Cortex of kidney (tissue), 1 donor: ENCODE measurements at places on chromosomes 7 and 10.

DNA sequence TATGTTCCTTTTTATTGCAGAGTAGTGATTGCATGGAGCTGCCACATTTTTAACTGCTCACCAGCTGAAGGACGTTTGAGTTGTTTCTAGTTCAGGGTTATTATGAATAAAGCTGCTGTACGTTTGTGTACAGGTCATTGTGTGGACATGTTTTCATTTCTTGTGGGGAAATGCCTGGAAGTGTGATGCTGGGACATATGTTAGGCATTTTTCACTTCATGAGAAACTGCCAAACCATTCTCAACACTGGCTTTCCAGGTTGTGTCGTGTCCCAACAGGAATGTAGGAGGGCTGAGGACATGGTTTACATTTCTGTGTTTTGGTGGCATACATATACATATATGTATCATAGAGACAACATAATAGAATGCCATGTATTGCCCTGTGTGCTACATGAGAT, 73.0 kb downstream of the NEURL1 start:
- no peak for DNase-seq

DNA sequence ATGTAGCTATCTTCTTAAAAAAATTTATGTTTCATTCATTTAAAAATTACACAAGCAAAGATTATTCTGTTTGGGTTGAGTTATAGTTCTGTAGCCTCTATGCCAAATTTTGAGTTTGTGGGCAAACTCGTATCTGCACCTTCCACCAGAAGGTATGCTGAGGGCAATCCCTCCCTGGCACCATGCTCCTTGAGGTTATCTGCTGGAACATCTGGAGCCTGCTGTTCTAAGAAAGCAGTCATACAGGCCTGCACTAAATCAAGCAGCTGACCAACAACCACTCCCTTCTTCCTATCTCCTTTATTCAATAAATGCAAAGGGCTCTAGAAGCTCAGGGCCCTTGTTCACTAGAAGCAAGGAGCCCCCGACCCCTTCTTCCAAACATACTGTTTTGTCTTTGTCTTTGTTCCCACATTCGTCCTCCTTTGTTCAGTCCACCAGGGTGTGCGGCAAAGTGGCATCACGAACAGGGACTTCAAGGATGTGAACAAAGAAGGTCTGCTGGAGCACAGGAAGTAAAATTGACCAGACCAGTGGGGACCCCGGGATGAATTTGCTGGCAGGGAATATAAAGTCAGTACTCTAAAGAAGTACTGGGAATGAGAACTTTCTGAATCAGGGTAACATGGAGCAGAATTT, 36.4 kb downstream of the OR13A1 start:
- DNase-seq = no peak

DNA sequence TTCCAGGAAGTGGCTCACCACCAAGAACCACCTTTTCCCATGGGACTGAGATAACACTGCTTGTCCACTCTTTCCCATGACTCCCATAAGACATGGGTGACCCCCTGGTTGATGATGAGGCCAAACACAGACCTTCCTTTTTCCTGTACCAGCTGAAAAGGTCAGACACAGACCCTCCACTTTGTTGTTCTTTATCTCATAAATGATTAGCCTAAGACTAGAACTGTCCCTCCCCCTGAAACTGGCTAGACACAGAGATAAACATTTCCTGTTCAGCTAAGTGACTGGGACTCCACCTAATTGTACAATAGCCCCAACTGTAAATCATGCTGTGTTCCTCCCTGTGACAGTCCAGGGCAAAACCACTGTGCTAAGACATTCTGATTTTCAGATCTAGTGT, 8.2 kb upstream of the NRG3 start:
- DNase-seq = no peak

GRCh38 chr7:124779620-124780019, 14.0 kb upstream of the GPR37 start:
- no peak for DNase-seq

- DNase-seq = no peak
Observed at GRCh38 chr7:111356941-111357340, 205.4 kb downstream of the IMMP2L start.

DNA sequence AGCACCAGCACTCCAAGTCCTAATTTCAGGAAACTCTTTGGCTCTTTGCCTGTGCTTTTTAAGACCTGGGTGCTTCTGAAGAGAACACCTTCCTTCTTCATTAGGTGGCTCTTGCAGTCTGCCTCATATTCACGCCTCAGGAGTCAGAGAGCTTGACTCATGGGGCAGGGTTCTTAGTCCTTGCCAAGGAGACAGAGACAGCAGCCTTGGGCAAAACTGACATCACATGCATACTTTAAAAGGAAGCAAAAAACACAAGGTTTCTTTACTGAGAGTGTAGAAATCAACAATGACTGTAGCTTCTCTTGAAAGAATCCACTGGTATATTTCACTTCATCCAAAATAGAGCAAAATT, 780.6 kb downstream of the INHBA start:
- DNase-seq = no peak

GRCh38 chr7:46672861-46673260, 751.8 kb upstream of the IGFBP3 start:
- DNase-seq = no peak

- no peak for DNase-seq
Observed at GRCh38 chr10:70652761-70653657, 19.3 kb upstream of the ADAMTS14 start.

DNA sequence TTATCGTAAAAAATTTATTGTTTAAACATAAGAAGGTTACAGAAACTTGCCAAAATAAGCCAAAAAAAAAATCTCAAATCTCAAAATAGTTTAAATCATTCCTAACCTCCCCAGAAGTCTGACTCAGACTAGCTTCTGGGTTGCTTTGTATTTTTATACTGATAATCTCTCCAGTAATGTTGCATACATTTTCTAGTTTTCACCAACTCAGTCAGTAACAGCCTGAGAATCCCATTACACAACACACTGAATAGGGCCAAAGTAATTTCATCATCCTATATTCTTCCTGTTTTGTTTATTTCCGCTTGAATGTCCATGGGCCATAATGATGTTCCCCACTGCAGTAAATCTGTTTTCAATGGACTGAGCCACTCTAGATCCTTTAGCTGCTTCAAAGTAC, 478.5 kb downstream of the GPAM start:
- no peak for DNase-seq

DNA sequence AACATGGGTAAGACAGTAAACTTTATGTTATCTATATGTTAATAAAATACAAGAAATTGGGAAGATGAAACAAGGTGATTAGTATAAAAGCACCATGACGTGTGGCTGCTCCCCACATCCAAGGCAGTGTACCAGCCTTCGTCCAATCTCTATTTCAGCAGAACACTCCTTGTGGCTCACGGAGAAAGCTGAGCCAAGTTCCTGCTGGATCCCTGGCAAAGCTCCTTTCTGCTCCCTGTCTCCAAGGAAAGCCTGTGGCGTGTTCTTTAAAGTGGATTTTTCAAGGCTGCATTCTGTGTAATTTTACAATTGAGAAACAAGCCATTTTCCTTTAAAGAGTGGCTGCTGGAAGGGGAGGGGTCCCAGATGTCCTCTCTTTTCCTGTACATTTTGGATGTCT, 467.3 kb downstream of the PTPRN2 start:
- no peak for DNase-seq

DNA sequence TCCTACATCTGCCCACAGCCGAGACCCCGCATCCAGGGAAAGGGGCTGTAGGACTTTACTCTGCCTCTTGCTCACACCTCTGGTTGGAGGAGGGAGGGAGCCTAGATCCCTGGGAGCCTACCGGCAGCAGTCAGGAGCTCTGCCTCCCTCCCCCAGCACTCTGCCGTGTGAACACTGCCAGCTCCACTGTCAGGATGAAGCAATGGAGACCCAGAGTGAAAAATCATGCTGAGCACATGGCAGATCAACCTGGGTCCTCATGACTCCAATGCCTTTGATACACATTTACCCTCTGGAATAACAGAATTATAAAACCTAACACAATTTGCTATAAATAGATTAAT, 477.7 kb downstream of the TNS3 start:
- no peak for DNase-seq
